Stimulated activated CD8-positive, alpha-beta memory T cell treated with anti-CD3 and anti-CD28 coated beads, Interleukin-7, amount 100 ng/mL, for 4 hours (primary cell): ENCODE measurements at places on chromosomes 4 and X.

- DNase-seq, result no peak
Observed at GRCh38 chr4:177001271-177002175, 208.8 kb upstream of the VEGFC start.

GRCh38 chrX:102976793-102977495, 39.9 kb downstream of the RAB40AL start:
- no peak for DNase-seq

DNA sequence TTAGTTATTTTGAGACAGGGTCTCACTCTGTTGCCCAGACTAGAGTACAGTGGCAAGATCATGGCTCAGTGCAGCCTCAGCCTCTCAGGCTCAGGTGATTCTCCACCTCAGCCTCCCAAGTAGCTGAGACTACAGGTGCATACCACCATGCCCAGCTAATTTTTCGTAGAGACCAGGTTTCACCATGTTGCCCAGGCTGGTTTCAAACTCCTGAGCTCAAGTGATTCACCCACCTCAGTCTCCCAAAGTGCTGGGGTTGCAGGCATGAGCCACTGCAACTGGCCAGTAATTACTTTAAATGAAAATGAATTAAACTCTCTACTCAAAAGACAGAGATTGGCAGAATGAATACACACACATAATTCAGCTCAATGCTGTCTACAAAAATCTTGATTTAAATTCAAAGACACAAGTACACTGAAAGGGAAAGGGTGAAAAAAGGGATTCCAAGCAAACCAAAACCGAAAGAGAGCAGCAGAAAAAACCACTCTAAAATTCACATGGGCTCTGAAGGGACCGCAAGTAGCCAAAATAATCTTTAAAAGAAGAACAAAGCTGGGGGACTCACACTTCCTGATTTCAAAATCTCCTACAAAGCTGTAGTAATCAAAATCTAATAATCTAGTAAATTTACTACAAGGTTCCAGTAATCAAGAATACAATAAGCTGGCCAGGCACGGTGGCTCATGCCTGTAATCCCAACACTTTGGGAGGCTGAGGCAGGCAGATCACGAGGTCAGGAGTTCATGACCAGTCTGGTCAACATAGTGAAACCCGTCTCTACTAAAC, 11.8 kb upstream of the SPON2 start:
- DNase-seq, result no peak

DNA sequence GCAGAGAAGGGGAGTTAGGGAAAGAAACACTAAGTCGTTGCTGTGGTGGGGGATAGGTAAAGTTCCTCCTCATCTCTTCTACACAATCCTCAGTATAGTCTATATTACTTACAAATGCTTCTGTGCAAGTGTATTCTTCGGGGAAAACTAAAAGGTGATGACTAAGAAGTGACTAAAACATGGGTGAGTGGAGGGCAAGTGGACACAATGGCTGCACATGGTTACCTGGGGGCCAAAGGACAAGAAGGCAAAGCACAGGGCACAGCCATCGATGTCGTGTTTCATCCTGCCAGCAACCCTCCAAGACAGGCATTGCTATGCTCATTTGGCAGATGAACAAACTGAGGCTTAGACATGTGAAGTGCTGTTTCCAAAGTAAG, 35.5 kb upstream of the CCKAR start:
- no peak for DNase-seq

DNA sequence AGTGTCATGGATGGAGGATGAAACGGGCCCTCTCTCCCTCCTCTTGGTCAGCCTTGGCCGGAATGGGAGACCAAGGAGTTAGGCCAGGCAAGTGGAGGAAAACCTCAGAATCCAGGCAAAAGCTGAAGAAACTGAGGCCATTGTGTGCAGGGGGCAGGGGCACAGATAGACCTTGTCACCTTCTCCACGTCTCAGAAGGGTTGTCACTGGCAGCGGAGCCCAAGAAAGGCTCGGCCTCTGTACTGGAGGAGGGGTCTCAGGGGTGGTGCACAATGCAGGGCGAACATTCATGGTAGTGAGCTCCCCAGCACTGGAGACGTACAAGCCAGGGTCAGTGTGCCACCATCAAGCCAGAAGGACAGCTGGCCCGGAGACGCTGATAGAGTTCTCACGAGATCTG, 139.5 kb downstream of the CPZ start:
- DNase-seq, result no peak

GRCh38 chr4:77342170-77342810, 185.3 kb downstream of the CCNG2 start:
- no peak for DNase-seq

GRCh38 chrX:29545878-29546277, 669.5 kb upstream of the MAGEB2 start:
- DNase-seq, result no peak

- no peak for DNase-seq
Observed at GRCh38 chrX:71214604-71215337, 8.3 kb upstream of the GJB1 start.

GRCh38 chr4:66266035-66266434, 595.7 kb upstream of the EPHA5 start:
- no peak for DNase-seq

DNA sequence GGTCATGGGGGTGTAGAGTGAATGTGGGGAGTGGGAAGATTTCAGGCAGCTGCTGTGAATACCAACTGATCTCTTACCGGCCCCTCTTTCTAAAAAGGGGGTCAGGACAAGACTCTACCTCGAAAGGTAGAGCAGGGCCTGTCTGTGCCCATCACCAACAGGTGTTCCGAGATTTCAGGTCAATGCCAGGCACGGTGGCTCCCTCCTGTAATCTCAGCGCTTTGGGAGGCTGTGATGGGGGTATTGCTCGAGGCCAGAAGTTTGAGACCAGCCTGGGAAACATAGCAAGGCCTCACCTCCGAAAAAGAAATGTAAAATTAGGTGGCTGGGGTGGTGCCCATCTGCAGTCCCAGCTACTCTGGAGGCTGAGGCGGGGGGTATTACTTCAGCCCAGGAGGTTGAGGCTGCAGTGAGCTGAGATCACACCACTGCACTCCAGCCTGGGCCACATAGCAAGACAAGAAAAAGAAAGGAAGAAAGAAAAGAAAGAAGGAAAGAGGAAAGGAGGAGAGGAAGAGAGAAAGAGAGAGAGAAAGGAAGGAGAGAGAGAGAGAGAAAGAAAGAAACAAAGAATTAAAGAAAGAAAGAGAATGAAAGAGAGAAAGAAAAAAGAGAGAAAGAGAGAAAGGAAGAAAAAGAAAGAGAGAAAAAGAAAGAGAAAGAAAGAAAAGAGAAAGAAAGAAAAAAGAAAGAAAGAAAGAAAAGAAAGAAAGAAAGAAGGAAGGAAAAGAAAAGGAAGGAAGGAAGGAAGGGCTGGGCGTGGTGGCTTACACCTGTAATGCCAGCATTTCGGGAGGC, 50.1 kb downstream of the CRLF2 start:
- DNase-seq, result no peak

DNA sequence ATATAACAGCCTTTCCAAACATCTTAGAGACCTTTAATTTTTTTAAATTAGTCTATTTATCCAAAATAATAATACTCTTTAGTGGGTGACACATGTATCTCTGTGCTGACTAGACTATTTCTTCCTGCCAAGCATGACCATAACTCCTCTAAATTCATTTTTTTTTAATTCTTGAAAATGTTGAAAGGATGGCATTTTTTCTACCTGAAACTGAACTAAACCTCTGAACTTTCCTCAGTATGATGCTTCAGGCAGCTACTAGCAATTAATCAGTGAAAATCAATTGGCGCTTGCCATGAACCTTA, 42.4 kb upstream of the PDLIM5 start:
- no peak for DNase-seq

GRCh38 chr4:185211035-185211434, 1.6 kb downstream of the SNX25 start:
- no peak for DNase-seq

DNA sequence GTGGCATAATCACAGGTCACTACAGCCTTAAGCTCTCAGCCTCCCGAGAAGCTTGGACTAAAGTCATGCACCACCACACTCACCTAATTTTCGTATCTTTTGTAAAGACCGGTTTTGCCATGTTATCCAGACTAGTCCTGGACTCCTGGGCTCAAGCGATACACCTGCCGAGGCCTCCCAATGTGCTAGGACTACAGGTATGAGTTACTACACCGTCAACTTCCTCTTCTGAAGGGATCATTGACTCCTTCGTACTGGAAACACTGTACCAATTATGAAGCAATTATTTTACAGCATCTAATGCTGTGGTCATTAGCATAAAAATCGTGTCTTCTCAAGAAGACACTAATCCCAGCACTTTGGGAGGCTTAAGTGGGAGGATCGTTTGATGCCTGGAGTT, 35.2 kb downstream of the PDS5A start:
- no peak for DNase-seq

DNA sequence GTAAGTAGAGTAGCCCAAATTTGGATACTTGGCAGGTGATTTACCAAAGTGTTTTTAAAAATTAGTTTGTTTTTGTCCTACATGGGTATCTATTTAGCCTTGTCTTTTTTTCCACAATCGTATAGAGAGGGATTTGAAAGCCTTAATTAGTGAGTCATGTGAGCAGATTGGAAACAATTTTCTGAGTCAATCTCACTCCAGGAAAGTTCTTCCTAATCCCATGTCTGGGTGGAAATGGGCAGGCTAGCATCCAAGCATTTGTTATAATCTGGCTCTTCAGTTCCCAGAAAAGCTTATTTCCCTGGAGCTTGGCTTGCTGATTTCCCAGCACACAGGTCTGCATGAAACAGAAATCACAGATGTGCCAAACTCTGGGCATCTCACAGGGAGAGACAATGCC, 426.9 kb upstream of the BOD1L1 start:
- DNase-seq, result no peak

DNA sequence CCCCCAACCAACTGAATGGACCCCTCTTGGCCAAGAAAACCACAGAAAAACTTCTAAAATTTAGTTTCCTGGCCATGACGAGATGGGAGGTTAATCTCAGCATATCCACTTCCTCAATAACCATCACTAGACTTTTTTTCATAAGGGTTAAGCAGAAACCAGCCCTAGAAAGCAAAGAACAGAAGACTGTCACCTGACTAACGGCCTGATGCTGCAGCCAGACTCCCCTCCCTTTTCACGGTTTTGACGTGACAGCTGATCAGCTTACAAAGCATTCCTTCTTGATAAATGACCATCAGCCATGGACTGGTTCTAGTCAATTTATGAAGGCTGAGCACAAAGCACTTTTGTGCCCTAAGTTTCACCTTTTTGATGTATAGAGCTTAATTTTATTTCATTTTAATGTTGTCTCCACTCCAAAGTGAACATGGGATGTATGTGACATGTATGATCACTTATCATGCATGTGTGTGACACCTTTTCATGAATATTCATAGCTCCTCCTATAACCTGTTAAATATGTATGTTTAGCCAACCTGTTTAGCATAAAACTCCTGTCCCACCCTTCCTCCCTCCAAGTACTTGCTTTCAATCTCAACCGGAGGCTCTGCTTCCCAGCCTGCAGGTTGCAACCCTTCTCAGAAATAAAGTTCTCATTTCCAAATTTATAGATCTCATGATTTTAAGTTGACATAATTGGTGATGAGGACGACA, 56.3 kb downstream of the SERTM2 start:
- DNase-seq, result no peak

GRCh38 chr4:166498546-166498945, 625.5 kb downstream of the TLL1 start:
- no peak for DNase-seq

DNA sequence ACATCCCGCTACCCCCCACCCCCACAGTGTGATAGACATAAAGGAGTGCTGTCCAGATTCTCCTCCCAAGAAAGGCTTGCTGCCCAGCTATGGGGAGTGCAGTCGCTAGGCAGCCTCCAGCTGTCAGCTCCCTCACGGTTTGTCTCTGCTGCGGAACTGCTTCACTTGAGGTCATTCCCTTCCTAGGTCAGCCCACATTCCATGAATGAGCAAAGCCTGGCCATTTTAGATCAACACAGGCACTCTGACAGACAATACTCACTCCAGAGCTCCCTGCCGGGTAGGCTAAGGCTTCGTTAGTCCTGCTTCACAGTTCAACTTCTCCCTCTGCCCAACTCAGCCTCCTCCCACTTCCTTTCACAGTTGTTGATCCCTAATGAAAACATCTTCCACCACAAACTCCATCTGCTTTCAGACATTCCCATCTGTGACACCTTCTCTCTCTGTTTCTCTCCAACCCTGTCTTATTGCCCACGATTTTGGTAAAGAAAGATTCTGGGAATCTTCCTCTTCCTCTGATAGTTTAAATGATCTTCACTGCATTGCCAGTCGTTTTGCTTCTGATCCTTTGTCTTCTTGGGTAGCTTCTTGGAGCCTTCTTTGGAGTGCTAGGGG, 318.9 kb upstream of the F9 start:
- no peak for DNase-seq

DNA sequence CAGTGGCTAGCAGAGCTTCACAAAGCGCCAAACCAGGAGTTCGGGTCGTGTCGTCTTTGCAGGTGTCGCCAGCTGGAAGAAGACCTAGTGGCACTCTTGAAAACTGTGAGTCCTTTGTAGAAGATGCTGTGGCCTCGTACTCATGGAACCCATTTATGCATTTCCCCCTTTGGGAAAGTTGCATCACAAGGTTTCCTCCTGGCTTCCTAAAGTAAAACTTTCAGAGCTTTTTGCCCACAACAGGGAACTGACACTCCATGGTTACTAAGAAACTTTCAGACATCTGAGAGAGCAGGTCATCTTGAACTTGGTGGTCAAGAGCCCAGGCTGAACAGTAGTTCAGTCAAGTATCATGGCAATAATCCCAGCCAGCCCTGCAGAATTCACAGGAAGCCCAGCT, 15.9 kb upstream of the NOCT start:
- DNase-seq, result no peak

DNA sequence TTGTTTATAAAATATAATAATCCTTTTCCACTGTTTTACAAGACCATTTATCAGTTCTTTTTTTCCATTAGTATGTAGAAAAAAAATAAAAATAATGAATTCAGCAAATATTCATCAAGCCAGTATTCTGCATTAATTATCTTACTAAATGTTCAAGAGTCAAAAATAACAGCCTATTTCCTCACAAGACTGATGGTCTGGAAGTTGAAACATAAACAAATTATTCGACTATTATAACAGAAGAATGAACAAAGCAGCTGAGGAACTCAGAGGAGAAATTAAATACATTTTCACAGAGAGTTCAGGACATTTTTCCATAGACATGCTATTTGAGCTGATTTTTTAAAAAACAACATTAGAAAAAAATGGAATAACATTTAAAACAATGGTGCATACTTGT, 2594.8 kb downstream of the ARAP2 start:
- DNase-seq, result no peak

DNA sequence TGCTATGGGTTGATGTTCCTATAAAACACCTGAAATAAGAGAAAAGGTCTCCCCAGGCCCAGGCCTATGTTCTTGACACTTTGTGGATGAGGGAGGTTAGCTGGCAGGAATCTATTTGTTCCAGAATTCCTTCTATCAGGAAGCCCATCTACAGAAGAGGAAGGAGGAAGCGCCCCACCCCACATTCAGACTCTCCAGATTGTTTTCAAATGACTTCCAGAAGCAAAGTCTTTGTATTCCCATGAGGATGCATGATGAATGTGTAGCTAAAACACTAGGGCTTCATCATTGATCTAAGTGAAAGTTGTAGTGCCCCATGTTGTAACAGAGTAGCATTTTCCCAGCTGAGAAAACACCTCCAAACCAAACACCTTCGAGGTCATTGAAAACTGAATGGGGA, 16.4 kb downstream of the OTC start:
- DNase-seq, result no peak
